Right renal pelvis (tissue), 4 donors: ENCODE measurements at places on chromosomes 6 and 20. TPM values are rescaled to one million over a fixed set of nuclear protein-coding genes. Genes with fewer than 3 reads are reported as not detected.

Gene PERP
- polyA plus RNA-seq = 28.5 TPM

Gene HAO1
- polyA plus RNA-seq = 0.08 TPM

Gene CAGE1
- 0.17 TPM for polyA plus RNA-seq

DNA sequence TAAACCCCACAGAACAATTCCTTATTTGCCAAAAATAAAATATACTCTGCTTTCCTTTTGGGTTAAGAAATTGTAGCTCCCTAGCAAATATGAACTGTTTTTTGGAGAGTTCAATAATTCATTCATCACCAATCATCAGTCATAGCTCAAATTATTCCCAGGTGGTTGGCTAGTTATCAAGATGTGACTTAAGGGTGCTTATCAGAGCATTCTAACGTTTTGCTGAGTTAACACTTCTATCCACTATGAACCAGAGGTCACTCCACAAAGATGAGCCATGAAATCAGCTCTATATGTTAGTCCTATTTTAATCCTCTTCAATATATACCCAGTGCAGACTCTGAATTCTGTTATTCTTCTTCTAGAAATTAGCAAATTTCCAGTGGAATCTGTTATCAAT lies 379.1 kb downstream of the TENT5A start:
- no peak for DNase-seq

DNA sequence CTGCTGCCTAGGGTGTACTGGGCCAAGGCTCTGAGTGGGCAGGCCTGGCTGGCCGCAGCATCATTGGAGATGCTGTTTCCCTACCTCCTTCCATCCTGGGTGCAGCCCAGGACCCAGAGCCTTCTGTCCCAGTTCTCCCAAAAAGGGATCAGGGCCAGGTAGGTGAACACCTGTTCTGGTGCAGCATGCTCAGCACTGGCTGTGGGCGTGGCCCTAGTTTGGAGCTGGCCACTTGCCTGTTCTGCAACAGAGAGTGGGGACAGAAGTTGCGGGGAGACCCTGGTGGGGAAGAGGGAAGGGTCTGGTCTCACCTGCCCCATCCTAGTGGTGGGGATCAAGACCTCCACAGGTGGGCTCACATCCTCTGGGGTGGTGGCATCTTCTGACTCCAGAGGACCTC lies 1.4 kb upstream of the ARMC12 start:
- no peak for DNase-seq
